ENCODE measurements at places on chromosomes 5 and 9.
A peak's percentile ranks its signal among the peaks of the same experiment; 100 is the strongest.

DNA sequence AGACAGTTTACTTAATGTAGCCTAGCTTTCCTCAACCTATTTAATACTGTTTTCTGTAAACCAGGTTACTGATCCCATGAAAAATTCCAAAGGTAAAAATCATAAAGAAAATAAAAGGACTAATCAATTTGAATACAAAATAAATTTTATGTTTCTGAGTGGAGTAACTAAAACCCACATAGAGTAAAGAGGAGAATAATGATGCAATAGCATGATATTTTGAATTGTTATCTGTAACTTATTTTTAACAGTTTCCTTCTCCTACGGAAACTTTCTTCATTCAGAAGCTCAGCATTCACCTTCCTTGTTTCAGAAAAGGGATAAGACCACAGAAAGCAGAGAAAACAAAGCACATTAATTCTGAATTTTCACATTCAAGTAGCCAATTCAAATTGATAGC, 320.6 kb upstream of the NUDT12 start:
- DNase-seq = no peak

DNA sequence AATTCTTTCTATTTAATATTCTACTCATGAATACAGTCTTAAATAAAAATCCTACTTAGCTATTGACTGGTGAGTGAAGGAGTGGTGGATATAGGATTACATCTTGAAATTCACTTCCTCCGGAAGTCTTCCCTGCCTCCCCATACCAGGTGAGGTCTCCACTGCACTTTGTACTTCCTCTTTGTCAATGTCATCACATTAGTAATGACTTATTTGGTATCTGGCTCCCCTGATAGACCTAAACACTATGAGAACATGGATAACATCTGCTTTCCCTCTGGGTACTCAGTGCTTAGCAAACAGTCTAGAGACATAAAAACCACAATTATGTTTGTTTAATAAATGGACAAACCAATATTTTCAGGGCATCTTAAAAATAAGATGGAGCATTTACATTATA, 532.1 kb downstream of the PDE4D start:
- DNase-seq = peak; percentile 27

GRCh38 chr9:7196467-7196866, 438.7 kb downstream of the KDM4C start:
- no peak for DNase-seq

- no peak for DNase-seq
Observed at GRCh38 chr5:160455600-160455999, 33.9 kb downstream of the PTTG1 start.

DNA sequence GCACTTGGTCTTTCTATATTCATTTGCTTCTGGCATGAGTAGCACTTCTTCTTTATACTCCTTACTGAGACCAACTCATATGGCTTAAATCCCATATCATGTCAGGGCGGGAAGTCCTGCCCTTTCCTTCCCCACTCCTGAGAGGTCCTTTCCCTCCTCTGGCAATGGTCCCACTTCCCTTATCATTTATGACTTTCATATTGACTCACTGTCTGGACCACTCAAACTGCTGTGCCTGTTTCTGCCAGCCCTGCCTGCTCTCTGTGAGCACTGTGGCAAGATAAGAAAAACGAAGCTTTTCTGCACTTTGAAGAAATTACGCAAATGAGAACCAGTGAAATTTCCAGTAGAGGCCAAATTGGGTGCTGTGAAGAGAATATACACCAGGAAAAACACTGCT, 58.1 kb downstream of the ZNF474 start:
- no peak for DNase-seq

GRCh38 chr9:127223266-127223665, 41.3 kb upstream of the GARNL3 start:
- no peak for DNase-seq

DNA sequence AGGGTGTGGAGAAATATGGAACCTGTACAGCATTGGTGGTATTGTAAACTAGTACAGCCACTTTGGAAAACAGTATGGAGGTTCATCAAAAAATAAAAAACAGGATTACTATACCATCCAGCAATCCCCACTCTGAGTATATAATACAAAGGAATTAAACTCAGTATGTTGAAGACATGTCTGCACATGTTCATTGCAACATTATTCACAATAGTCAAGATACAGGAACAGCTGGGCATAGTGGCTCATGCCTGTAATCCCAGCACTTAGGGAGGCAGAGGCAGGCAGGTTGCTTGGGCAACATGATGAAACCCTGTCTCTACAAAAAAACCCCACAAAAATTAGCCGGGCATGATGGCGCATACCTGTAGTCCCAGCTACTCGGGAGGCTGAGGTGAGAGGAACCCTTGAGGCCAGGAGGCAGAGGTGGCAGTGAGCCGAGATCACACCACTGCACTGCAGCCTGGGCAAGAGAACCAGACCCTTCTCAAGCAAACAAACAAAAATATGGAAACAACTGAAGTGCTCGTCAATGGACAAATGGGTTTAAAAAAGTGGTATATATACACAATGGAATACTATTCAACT, 63.6 kb downstream of the TMEM174 start:
- DNase-seq = no peak

DNA sequence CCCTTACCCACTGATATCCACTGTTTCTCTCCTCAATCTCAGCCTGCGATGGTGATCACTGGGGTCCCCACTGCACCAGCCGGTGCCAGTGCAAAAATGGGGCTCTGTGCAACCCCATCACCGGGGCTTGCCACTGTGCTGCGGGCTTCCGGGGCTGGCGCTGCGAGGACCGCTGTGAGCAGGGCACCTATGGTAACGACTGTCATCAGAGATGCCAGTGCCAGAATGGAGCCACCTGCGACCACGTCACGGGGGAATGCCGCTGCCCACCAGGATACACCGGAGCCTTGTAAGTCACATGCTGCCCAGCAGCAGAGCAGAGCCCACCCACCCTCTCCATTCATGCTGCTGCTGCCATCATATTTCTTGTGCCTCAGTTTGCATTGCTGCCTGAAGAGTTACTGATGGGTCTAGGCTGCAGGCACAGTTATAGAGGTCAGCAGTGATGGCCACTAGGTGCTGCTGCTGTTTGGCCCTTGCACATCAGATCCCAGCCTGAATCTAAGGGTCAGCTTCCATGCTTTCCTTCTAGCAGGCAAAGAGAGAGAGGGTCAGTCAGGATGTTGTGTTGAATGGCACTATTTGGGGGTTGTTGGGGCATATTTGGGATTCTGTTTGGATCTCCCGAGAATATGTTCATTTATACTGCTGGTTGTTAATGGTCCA, 106.0 kb downstream of the MEGF10 start:
- DNase-seq = no peak

- no peak for DNase-seq
Observed at GRCh38 chr5:81925981-81926380, 45.8 kb upstream of the ATG10 start.

DNA sequence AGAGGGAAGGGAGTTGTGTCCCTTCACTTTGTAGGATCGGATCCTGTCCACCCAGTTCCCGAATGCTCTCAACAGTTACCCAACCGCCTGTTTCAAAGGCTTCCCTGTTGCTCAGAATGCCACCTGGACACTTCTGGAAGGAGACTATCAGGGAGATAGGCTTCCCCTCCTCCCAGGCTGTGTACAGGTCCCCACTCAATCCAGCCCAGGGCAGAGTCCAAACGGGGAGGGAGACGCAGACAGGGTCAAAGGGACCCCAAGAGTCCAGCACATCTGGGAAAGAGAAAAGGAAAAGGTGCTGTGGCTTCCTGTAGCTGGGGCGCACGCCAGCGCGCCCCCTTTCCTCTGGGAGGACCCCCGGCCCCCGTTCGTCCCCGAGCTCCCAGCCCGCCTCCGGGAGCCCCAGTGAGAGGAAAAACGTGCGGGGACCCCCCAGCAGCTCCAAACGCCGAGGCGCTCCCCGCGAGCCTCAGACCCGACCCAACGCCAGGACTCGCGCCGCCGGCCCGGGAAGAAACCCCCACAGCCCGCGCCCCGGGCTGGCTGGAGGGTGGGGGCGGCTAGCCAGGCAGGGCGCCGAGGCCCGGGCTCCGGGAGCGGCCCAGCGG, 640 bp downstream of the SURF4 start:
- DNase-seq = peak; percentile 64

GRCh38 chr5:90131383-90132133, 278.0 kb downstream of the CETN3 start:
- no peak for DNase-seq

DNA sequence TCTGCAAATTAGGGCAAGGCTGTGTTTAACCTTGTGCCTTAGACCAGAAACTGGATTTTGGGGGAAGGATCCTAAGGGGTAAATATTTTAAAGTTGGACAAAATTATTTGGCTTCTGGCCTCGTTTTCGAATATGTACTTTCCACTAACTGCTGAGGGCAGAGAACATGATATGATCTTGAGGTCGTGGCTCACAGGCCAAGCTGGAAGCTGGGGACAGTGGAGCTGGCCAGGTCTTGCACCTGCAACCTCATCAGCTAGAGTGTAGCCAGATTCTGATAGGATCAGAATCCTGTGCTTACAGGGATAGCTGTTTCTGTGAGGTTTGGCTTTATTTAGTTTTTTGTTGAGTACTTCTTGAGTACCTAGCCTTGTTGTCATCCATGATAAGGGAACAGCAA, 24.9 kb downstream of the MAN2A1 start:
- DNase-seq = no peak

GRCh38 chr5:78797936-78798672, 149.5 kb upstream of the LHFPL2 start:
- DNase-seq = no peak

All from NB4 (cell line).